Uterus (tissue), 4 donors: ENCODE measurements at places on chromosomes 1 and 21.

- H3K36me3 ChIP-seq: no peaks in the 10 kb centered on the region
- no peak for DNase-seq
- no peak overlapping the region for H3K4me3 ChIP-seq
- no peak overlapping the region for H3K27ac ChIP-seq
Observed at GRCh38 chr1:12206792-12207424, 22.9 kb upstream of the VPS13D start.

GRCh38 chr1:241635556-241636152 lies 4.5 kb downstream of the CHML start:
- no peaks in the 10 kb centered on the region for H3K36me3 ChIP-seq
- H3K4me3 ChIP-seq: no peak overlapping the region
- H3K27me3 ChIP-seq: no peaks in the 10 kb centered on the region
- no peaks in the 10 kb centered on the region for H3K4me1 ChIP-seq

DNA sequence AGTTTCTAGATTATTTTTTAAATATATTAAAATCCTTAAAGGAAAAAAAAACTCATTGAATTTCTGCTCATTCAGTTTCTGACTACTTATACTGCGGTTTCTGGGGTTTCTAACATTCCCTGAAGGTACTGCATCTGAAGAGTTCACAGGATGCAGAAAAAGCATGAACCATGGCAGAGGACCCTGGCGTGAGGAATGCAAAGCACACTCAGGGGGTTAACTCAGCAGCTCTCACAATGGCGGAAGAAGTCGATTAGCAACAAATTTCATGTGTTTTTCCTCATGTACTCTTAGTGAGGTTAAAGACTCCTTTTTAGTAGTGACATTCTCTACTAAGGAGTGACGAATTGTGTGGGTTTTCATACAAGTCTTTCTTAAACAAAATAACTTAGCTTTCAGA lies 975.6 kb downstream of the NCAM2 start:
- no peaks in the 10 kb centered on the region for H3K36me3 ChIP-seq
- H3K27me3 ChIP-seq: no peaks in the 10 kb centered on the region
- H3K4me3 ChIP-seq: no peak overlapping the region
- DNase-seq: no peak
- no peaks in the 10 kb centered on the region for H3K4me1 ChIP-seq

GRCh38 chr1:237774246-237774645 lies 116.5 kb downstream of the ZP4 start:
- DNase-seq: no peak
- H3K36me3 ChIP-seq: no peaks in the 10 kb centered on the region
- H3K4me1 ChIP-seq: no peaks in the 10 kb centered on the region
- no peaks in the 10 kb centered on the region for H3K27me3 ChIP-seq
- no peak overlapping the region for H3K4me3 ChIP-seq

GRCh38 chr1:62013264-62013663 lies 181.4 kb upstream of the L1TD1 start:
- no peaks in the 10 kb centered on the region for H3K36me3 ChIP-seq
- H3K27me3 ChIP-seq: no peaks in the 10 kb centered on the region
- no peak overlapping the region for H3K4me3 ChIP-seq
- DNase-seq: no peak
